CD4-positive, alpha-beta T cell treated with Interleukin-12 subunit alpha and Interleukin-12 subunit beta, for 1 hour (primary cell): ENCODE measurements at places on chromosomes 4 and X.
A peak's percentile ranks its signal among the peaks of the same experiment; 100 is the strongest.

DNA sequence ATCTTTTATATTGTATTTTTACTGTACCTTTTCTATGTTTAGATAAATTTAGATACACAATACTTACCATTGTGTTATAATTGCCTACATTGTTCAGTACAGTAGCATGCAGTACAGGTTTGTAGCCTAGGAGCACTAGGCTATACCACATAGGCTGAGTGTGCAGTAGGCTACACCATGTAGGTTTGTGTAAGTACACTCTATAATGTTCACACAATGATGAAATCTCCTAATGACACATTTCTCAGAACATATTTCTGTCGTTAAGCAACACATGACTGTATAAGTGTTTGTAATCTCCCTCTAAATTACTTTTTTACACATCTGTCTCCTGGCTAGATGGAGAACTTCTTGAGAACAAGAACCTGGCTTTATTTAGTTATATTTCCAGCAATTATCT, 40.3 kb downstream of the UCHL1 start:
- no peak for DNase-seq

DNA sequence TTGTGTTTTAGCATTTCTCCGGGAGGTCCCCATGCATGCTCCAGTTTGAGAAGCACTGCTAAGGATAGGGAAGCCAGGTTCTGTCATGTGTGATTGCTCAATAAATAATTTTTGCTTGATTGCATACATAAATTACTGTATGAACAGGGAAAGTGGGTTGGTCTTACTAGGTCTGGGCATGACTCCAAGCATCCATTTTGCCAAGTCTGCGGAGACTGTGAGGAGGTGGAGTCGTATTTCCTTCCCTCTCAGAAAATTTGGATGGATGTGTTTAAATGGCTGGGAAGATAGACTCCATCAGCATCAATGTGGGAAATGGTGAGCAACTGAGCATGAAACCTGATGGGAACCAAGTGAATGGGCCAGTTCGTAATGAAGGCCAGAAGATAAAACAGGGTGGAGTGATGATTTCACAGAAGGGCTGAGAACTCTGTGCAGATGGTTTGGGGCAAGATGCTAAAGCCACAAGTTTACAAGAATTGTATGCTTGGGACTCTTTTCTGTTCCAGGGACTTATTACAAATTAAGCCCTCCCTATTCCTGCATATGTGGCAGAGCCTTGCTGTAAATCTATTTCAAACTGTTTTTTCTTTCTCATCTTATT, 84.1 kb downstream of the NHS start:
- no peak for DNase-seq

DNA sequence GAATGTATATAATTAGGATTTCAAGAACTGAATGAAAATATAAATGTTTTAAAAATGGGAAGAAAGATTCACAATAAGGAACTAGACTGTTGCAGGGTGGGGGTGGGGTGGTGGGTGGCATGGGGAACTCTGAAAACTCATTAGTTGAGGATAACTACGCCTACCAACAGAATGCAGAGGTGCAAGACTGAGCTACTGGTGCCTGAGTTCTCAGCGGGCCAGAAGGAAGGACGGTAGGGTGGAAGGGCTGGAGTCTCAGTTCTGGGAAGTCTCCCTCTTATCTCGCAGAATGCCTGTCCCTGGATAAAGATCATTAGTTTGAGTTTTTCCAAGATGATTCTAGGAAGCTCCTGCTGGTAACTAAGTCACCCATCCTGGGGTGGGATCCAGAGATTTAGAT, 1.3 kb upstream of the SOD3 start:
- no peak for DNase-seq

DNA sequence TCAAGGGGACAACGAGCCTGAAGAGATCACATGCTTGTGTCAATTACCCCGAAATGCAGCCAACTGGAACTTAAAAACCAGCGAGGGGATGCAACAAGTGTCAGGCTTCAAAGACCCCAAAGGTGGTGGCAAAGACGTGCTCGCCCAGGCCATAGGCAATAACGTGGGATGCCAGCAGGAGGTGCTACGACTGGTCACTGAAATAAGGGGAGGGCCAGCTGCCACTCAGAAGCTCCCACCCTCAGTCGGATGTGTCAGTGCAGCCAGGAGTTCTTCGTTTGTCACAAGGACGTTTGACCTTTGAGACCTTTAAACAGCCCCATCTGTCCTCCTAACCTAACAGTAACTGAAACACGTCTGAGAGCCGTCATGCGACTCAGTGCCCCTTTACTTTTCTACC, 556.8 kb upstream of the PCDH10 start:
- no peak for DNase-seq

DNA sequence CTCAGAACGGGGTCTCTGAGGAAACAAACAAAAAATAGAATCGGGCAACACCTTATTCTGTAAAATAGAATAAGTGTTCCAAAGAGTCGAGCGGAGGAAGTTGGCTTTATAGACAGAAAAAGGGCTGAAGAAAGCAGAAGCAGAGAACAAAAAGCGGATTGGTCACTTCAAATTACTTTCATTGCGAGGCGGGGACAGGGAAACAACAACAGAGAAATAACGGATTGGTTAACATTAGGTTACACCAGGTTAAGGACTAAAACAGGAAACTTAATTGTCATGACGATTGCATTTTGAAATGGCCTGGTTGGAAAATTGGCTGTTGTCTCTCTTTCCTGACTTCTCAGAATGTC, 433 bp upstream of the COQ2 start:
- DNase-seq, result peak; percentile 60

DNA sequence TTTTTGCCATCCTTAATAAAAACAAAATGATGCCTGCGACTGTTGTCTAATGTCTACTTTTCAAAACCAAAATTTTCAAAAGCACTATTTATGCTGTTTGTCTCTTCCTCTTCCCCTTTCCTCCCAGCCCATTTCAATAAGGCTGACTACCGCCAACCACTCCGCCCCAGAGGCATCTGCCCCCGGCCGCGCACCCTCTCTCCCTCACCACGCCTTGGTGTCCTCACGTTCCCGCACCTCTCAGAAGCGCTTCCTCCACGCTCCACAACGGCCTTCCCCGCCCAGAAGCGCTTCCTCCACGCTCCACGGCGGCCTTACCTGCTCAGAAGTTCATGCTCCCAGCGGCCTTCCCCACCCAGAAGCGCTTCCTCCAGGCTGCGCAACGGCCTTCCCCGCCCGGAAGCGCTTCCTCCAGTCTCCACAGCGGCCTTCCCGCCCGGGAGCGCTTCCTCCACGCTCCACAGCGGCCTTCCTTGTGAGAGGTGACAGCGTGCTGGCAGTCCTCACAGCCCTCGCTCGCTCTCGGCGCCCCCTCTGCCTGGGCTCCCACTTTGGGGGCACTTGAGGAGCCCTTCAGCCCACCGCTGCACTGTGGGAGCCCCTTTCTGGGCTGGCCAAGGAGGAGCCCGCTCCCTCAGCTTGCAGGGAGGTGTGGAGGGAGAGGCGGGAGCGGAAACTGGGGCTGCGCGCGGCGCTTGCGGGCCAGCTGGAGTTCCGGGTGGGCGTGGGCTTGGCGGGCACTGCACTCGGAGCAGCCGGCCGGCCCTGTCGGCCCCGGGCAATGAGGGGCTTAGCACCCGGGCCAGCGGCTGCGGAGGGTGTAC, 490.4 kb upstream of the ZFP42 start:
- DNase-seq, result no peak

DNA sequence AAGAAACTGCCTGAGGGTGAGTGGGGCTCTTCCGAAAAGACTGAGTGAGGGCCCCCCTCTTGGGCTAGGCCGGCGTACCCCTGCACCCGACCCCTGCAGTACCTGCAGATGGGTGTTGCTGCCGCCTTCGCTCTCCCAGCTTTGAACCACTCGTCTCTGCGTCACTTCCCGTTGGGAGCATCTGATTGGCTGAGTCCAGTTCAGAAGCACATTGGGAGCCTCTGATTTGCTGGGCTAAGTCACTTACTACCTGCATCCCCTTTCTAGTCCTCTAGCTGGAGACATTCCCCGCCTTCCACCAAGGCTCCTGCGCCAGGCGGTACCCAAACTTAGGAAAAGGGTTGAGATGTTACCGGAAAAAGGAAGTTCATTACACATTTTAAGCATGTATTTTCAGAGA, 20.4 kb upstream of the WWC2 start:
- no peak for DNase-seq

DNA sequence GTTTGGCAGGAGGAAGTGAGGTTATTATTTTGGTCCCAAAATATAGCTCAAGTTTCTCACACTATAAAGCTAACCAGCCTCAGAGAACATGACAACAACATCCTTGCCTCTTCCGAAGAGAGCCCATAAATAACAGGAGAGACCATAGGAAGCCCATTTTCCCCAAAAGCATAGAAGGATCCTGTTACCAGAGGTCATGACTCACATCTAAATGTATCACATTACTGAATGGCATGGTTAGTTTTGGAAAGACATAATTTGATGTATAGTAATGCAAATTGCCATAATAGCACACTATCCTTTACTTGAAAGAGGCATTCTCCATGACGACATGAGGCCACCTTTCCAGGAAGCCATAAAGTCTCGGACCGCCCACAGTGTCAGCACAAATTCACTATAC, 238.8 kb upstream of the GRIA3 start:
- DNase-seq, result no peak

DNA sequence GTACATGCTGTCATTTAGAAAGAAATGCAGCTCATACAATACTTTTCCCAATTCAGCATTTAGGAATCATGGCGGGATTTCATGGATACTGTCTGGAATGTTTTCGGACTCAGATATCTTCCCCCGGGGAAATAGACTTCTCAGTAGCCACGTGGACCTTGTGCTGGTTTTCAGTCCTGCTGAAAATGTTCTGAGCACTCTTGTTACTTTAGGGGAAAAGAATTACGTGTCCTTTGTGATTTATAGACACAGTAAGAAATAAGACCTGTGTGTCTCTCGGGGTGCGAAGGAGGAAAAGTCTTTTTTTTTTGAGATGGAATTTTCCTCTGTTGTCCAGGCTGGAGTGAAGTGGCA, 3.8 kb downstream of the CD99 start:
- DNase-seq, result no peak

DNA sequence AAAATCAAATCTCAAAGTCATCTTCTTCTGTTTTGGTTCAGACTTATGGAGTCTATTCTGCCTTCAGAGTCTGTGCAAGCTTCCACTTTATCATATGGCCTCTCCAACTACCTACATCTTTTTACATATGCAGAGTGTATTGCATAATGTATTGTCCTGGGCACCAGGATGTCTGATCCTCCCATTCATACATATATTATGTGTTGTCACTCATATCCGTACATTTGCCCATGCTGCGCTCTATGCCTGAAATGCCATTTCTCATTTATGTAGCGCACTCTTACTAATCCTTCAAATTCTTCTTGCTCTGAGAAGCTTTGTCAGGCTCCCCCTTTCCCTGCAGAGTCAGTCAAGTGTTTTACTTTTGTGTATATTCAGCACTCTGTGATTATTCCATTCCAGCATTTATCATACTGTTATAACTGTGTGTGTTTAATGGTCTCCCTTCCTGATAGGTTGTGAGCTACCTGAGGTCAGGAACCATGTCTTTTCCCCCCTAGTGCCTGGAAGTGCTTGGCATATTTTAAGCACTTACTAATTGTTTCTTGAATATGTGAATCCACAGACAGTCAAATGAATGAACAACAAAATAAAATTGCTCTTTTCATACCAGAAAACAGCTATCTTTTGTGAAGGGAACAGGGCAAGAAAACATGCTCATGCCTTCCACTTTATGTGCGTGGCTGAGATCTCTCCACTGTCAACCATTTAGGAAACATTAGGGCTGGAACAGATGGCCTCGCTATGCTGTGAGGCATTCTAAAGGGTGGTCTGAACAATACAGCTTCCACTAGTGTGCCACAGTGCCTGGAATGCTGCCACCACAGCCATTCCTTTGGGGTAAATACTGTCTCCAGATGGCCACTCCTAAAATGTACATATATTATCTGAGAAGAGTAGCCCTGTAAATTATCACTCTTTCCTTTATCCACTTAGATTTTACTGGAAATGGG, 81.8 kb downstream of the GLUD2 start:
- no peak for DNase-seq

DNA sequence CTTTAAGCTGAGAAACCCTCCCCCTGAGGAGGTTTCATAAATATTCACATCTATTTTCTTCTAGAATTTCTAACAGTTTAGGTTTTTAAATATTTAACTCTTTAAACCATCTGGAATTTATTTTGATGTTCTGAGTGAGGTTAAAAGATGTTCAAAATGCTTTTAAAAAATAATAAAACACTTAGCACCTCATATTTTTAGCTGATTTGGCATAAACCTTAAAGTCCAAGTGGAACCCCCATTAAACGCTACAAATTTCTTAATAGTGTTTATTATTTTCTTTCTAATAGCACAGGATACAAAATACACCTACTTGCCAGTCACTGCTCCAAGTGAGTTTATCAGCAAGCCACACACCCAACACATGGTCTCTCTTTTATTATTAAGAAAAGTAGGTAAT, 277.2 kb downstream of the QDPR start:
- DNase-seq, result no peak

DNA sequence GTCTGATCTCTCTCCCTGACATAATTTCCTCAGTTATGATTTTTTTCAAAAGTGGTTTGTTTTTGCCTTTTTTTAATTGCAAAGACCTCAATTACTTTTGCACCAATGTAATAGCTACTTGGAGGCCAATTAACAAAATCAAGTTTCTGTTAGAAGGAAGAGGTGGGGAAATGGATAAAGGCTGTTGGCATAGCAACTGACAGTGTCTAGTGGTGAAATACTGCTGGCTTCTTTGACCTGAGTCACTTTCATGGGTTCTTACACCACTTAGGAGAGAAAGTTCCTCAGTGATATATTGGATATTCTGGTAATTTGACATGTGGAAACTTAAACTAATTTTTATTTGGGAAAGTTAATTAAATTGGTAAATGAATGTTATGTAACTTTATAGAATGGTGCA, 26.5 kb upstream of the ATP8A1 start:
- DNase-seq, result no peak

DNA sequence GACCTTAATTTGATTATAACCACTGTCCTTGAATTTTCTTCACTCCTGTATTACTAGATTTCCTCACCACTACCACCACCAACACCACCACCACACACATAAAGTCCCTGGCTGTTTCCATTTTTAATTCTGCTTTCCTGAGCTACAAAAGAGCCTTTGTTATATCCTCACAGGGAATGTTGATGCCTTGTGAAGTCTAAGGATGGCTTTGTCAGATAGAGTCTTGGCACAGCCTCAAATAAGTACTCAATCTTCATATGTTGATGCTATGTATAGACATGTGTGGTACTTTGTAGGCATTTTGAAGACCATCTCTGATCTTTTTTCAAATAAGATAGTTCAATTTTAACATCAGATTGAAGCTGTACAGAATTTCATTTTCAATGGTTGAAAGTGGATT, 1016.7 kb upstream of the LCORL start:
- DNase-seq, result no peak

DNA sequence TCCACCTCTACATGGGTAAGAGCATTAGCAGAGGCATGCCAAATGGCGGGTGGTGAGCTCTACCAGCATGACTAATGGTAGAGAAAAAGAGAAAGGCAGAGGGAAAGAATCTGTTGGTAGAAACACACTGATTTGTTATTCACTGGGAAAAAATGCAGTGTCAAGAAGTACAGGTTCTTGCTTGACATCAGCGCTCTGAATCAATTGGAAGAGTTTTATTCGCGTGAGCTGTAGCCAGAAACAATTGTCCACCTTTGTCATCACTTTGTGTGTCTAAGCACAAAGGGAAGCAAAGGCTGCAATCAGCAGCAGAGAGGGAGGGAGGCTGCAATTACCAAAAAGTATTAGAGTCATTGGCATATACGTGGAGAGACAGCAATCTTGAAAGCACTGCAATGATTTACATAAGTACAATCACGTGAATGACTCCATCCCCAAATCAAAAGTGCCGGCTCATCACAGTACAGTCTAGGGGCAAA, 67.7 kb upstream of the HS3ST1 start:
- no peak for DNase-seq
